Activated T-cell treated with anti-CD3 and anti-CD28 coated beads for 1 hour (primary cell): ENCODE measurements at places on chromosomes 2 and 18.

- no peak for DNase-seq
These were observed 14.5 kb upstream of the ZBTB14 start for GRCh38 chr18:5309888-5310470.

DNA sequence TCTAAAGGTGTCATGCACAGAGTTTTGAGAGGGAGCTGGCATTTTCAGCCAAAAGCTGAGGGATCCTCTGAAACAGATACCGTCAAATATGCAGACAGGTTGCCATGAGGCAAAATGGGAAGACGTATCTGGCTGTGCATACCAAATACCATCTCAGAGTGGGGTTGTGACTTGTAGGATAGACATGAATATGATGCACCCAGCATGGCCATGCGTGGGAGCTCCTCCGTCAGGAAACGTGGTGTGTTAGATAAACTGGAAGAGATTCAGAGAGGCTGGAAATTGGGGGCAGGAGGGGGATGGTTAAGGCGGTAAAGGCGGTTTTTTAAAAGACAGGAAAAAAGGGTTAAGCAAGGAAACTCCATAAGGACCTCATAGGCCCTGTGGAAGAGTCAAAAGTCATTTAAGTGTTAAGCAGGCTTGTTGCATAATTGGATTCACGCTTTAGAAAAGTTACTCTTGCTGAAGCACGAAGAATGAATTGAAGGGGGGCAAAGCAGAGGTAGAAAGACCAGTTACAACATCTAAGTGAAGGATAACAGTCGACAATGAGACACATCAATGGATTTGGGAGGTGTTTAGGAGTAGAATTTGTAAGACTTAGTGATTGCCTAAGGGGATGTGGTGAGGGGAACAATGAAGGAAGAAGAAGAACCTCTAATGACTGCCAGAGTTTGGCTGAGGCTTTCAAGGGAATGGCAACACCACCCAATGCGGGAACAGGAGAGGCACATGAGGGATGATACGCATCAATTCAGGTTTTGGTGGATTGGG lies 139.6 kb upstream of the CTAGE1 start:
- DNase-seq = no peak

DNA sequence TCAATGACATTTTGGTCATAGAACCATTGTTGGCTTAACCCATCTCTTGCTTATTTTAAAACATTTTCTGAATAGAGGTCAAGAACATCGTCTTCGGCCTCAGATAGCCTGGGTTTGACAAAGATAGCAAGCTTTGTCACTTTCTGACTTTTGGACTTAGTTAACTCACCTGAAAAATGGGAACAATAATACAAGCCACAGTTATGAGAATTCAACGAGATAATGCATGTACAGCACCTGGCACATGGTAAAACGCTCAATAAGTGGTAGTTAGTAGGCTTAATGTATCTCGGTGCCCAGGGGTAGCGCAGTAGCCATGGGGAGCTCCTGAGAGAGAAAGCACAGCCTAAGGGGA lies 446 bp upstream of the COPS7B start:
- no peak for DNase-seq

DNA sequence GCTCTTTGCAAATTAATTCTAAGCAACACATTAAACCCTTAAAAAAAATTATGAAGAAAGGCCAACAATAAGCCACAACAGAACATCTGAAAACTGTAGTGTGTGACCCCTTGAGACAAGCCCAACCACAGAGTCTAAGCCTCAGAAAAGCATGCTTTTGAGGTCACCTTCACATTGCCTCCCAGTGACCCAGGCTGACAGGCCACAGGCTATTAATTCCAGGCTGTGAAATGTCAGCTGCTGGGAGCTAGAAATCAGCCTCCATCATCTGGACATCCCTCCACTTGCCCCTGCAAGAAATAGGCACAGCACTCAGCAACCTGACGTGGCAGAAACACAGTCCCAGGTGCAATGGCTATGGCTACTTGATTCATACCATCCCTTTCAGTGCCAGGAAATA lies 179.4 kb upstream of the ZFP36L2 start:
- DNase-seq = no peak

- no peak for DNase-seq
These were observed 12.5 kb downstream of the FBXO11 start for GRCh38 chr2:47893771-47894170.

DNA sequence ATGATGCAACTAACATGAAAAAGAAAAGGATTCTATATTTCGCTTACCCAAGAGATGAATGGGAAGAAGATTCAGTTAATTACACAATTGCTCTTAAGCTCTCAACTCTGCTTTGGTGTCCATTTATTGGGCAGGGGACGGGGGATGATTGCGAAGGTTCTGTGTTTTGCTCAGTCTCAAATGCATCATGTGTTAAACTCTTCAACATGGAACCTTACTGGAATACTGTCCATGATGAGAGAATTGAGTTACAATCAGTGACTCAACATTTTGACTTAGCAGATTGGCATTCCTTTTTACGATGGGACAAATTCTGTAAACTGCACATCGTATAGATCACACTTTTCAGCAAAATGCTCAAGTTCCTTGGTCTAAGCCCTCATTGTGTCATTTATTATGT lies 135.6 kb downstream of the RBMS1 start:
- no peak for DNase-seq
